ENCODE measurements at places on chromosomes 2 and 18.

GRCh38 chr2:28206762-28207161 lies 185.9 kb upstream of the FOSL2 start:
- no peak for DNase-seq

DNA sequence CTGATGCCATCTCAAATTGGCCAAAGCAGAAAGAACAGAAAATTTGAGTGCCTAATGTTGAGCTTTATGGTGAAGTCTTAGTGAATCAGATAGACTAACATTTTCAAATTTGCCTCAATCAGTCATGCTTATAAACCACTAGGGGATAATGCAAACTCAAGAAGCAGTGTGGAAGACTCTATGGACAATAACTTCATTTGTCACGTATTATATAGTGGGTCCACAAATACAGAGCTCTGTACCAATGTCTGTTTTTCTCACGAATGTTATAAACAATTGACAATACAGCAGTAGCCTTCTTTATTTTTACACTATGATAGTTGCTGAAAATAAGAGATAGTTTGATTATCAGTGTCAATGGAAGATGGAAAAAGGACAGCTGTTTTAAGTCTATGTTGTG lies 190.8 kb upstream of the SLC8A1 start:
- no peak for DNase-seq

- DNase-seq = no peak
Measured at GRCh38 chr2:47196046-47196445, 40.9 kb upstream of the STPG4 start.

GRCh38 chr2:17208511-17208910 lies 309.7 kb downstream of the RAD51AP2 start:
- no peak for DNase-seq

- DNase-seq = no peak
Measured at GRCh38 chr2:224126003-224126402, 86.9 kb upstream of the SERPINE2 start.

DNA sequence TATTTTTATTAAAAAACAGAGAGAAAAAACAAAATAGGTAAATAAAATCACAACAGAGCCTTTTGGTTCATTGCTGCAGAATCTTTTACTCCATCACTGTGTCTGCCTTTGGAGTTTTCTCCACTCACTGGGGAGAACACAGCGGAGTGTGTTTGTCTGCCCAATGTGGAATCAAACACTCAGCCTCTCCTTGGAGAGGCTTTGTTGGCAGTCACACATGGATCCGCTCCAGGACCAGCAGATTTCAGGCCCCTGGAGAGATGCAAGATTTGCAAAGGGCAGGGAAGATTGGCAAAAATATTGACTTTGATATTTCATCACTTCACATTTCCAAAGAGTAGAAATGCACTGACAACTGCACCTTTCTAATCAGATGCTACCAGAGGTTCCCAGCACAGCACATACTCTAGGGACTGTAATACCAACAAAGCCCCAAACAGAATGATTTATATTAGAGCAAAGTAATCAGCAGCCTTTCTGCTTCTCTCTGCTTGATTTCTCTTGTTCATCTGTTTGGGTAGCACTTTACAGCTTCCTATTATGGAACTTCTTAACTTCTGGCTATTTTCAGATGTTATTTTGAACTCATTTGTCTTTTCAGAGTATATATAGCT lies 1898.8 kb upstream of the PIK3C3 start:
- no peak for DNase-seq

DNA sequence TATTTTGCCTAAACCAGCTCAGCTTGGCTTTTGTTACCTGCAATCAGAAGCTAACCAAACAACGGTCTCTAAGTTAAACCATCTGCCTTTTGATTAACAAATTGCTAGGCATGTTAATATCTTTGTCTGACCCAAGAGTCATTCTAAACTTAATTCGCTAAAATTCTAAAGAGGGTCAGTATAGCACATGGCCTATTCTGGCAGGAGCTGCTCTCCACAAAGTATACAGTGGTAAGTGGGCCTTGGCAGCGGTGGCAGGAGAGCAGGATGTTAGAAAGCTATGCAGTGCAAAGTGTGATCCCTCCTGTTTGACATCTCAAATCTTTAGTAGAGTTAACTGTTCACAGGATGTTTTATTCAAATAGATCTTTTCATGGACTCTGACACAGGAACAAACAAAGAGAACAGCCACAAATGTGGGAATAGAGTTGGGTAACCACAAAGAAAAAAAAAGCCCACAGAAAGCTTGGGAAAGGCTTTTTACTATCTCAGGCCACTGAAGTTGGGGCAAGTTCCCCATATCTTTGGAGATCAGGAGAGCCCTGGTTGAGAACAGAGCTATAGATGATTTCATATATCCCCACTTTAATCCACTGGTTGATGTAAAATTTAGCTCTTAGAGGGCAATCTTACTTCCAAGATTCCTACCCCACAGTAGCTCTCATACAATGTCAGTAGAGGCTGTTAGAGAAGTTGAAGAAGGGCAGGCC lies 10.6 kb downstream of the CFAP210 start:
- no peak for DNase-seq

DNA sequence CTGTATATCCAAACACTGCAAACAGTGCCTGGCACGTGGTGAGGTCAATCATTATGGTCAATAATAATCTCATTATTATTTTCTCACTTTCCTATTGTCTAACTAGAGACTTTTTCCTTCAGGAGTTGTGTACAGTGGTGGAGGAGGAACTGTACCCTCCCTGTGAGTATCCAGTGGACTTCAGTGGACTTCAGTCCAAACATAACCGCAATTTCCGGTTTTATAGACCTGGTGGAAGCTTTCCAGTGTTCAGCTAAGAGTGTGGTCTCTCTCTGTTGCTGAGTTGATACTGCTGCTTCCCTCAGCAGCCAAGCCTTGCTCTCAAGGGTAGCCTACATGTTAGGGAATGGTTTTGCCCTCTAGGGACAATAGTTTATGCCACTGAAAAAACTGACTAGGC lies 447.1 kb downstream of the TMEM182 start:
- DNase-seq = no peak

- no peak for DNase-seq
Measured at GRCh38 chr2:63484901-63485300, 103.4 kb downstream of the WDPCP start.

GRCh38 chr2:30188292-30188691 lies 41.5 kb downstream of the YPEL5 start:
- DNase-seq = no peak

- no peak for DNase-seq
Measured at GRCh38 chr2:86284987-86285386, 52.4 kb downstream of the REEP1 start.

GRCh38 chr2:218187296-218188015 lies 20.7 kb upstream of the CXCR1 start:
- no peak for DNase-seq

DNA sequence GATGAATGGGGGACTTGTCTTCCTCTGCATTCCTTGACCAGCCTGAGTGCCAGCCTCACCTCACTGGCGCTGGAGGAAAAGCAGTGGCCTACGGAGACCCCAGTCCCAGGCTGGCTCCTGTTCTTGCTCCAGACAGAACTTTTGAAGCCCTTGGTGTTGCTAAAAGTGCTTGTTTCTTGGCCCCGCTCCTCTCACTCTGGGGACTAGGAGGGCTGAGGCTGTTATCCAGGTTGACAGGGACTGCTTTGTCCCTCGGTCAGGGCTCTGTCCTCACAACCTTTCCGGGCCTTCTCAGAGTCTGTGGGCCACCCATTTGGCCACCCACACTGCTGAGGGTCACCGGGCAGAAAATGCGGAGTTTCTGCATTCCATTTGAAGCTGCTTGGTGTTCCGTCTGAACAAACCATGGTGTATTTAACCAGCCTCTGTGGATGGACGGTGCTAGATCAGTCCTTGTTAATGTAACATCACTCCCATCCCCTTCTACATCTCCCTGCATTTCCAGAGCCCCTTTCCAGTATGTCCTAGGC lies 25.6 kb downstream of the B3GNT7 start:
- DNase-seq = no peak

DNA sequence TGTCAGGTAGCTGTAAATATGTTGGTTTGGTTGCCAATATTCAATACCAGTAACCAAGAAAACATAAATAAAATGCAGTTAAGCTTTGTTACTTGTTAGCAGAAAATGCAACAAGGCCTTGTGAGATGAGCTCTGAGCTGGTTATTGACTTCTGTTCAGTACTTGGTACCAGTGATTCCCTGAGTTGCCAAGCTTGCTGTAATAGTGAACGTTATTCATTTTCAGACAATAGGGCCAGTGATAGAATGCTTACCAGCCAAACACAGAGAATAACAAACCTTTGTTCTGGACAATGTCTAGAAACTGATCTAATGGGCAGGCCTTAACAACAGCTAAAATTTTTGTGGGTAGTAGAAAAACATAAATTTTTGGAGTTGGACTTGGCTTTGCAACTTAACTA lies 29.5 kb downstream of the RASGRP3 start:
- DNase-seq = no peak

- no peak for DNase-seq
Measured at GRCh38 chr2:238894950-238895298, 47.0 kb downstream of the TWIST2 start.

DNA sequence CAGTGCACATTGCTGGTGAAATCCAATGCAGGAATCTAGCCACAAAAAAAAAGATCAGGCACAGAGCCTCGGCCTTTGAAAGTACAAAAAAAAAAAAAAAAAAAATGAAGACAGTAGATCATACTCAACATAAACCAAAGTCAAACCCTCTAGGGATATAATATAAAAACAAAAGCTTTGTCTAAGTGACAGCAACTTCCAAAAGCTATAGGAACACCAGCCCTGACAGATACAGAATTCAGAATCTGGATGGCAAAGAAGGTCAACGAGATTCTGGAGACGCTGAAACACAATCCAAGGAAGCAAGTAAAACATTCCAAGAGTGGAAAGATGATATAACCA lies 54.0 kb upstream of the SCN1A start:
- DNase-seq = no peak

DNA sequence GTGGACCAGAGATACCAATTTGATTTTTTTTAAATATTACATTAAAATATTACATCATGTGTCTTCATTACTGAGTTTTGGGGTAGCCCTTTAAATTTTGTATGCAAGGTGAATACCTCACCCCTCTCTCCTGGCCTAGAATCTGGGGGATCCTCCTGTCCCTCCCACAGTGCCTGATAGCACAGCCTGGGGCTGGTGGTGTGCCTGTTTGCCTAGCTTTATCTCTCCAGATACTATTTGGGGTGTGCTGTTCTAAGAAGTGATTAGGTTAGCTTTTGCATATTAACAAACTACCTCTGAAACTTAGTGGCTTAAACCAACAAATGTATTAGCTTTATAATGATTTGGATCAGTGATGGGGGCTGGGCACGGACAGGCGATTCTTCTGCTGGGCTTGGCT lies 20.7 kb upstream of the B3GNT7 start:
- DNase-seq = no peak

GRCh38 chr2:46062637-46063412 lies 234.4 kb upstream of the EPAS1 start:
- DNase-seq = peak; percentile 32

DNA sequence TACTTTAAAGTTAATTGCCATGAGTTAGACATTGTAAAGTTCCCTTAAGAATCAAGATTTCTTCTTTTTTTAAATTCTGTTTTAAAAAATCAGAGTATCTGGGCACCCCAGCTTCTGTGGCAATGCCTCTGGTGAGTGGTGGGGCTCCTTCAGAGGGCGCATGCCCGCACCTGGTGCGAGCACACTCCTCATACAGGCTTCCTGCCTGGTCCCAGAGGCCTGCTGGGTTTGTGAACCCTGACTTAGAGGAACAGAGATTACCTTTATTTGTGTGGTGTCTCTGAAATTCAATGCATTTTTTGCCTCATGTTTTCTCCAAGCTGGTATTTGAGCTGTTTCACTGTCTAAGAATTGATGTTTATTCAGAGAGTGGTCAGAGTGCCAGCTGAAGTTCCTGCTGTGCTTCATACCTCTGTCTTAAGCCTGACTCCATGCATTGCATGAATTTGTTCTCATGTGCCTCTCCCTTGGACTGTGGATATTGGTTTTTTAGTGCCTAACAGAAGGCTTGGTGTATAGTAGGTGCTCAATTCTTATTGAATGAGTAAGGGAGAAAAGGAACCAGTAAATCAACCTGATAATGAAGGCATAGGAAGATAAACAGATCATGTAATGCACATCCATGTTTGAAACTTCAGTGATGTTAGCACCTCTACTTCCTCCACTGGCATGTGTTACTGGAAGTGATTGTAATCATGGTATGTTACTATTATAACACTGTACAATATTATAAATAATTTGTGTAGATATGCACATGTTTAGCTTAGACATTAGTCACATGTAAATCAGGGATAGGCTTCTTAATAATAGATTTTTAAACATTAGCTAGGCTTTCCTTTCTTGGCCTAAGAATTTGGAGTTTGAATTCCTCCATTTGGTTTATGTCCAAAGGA lies 29.0 kb downstream of the PHLPP1 start:
- no peak for DNase-seq

DNA sequence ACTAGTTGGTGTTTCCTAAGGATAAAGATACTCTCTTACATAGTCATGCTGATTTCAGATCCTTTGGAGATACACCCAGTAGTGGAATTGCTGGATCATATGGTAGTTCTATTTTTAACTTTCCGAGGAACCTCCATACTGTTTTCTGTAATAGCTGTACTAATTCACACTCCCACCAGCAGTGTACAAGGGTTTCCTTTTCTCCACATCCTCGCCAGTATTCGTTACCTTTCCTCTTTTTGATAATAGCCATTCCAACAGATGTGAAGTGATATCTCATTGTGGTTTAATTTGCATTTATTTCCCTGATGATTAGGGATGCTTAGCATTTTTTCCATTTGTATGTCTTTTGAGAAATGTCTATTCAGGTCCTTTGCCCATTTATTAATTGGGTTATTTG lies 34.0 kb downstream of the ACTR2 start:
- DNase-seq = no peak

DNA sequence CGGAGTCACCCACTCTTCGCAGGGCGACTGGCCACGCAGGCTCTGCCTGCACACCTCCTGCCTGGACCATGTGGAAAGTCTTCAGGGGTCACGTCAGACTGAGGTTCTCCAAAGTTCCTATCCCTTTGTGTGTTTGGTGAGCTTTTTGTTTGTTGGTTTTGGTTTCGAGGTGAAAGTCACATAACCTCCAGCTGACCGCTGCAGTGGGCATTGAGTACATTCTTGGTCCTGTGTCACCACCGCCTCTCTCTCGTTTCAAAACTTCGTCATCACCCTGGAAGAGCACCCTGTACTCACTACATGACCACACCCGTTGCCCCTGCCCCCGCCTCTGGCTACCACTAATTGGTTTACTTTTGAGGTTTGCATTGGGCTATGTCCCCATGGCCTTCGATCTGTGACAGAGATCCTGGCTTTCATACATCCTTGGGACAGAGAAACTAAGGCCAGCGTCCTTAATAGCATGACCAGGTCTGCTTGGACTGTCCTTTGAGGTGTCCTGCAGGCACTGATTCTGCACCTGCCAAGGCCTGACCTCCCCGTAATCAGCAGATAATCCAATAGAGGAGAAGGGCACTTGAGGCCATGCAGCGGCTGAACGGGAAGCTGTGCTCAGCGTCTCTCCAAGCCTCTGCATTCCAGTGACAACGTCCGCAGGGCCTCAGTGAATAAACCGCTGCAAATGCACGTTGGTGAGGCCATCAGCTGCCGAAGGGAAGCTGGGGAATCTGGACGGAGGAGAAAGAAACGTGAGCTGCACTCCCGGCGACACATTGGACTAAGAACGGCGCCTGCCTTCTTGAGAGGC lies 46.8 kb downstream of the SH3BP4 start:
- DNase-seq = no peak

Data from activated CD4-positive, alpha-beta T cell treated with anti-CD3 and anti-CD28 coated beads, Interleukin-2, amount 50 U/mL, for 24 hours (primary cell).